IPS DF 6.9 (cell line): ENCODE measurements at places on chromosomes 2 and 18.

- H3K4me3 ChIP-seq, result no peak overlapping the region
- no peaks in the 10 kb centered on the region for H3K4me1 ChIP-seq
- H3K36me3 ChIP-seq, result no peaks in the 10 kb centered on the region
- no peak for DNase-seq
- no peaks in the 10 kb centered on the region for H3K27me3 ChIP-seq
Observed at GRCh38 chr2:217014328-217015105, 154.7 kb upstream of the TNP1 start.

DNA sequence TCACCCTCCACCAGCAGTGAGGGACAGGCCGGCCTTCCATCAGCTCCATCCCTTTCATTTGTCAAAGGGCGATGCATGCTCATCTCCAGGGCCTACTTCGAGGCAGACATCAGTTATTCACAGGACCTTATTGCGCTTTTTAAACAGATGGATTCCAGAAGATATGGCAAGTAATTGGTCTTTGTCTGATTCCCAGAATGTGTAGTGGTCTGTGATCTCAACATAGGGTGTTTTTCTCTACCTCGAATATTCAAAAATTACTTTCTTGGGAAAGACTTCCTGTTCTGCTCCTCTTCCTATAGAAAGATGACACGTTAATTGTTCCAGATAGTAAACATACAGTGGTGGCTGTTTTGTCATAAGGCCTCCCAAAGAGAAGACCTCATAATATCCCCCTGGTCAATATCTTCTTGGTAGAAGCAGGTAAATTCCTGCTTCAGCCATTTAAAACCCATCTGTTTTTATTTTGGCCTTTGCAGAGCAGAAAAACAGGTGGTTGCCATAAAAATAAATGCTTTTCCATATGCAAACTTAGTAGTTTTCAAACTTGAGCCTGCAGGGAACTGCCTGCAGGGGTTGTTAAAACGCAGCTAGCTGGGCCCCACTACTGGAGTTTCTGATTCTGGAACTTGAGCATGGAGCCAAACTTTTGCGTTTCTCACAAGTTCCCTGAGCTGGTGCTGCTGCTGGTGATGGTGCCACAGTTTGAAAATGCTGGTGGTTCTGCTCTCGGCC is 8.2 kb downstream of the SMARCAL1 start:
- no peaks in the 10 kb centered on the region for H3K4me1 ChIP-seq
- H3K27ac ChIP-seq, result no peak overlapping the region
- H3K27me3 ChIP-seq, result no peaks in the 10 kb centered on the region

GRCh38 chr2:217941339-217941738 is 61.5 kb downstream of the TNS1 start:
- no peak overlapping the region for H3K4me3 ChIP-seq
- H3K27ac ChIP-seq, result no peak overlapping the region
- no peaks in the 10 kb centered on the region for H3K36me3 ChIP-seq

DNA sequence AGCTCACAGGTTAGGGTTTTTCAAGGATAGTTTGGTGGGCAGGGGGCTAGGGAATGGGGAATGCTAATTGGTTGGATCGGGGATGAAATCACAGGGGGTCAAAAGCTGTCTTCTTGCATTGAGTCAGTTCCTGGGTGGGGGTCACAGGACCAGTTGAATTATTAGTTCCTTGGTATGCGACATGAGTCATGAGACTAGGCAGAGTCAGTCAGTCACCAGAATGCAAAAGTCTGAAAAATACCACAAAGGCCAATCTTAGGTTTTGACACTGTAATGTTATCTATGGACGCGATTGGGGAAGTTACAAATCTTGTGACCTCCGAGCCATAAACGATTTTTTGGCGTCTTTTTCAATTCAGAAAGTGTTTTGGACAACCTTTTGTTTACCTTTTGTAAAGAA is 101.2 kb downstream of the ZNF519 start:
- H3K4me3 ChIP-seq, result no peak overlapping the region
- no peaks in the 10 kb centered on the region for H3K36me3 ChIP-seq
- H3K27me3 ChIP-seq, result no peaks in the 10 kb centered on the region
- H3K27ac ChIP-seq, result no peak overlapping the region

GRCh38 chr2:42233976-42234441 is 64.9 kb downstream of the EML4 start:
- H3K36me3 ChIP-seq, result no peaks in the 10 kb centered on the region
- H3K27ac ChIP-seq, result no peak overlapping the region
- H3K4me3 ChIP-seq, result no peak overlapping the region
- no peak for DNase-seq
- no peaks in the 10 kb centered on the region for H3K27me3 ChIP-seq

GRCh38 chr2:136239079-136239685 is 121.2 kb upstream of the CXCR4 start:
- no peak overlapping the region for H3K4me3 ChIP-seq
- H3K27ac ChIP-seq, result no peak overlapping the region
- no peaks in the 10 kb centered on the region for H3K27me3 ChIP-seq
- H3K4me1 ChIP-seq, result no peaks in the 10 kb centered on the region
- no peaks in the 10 kb centered on the region for H3K36me3 ChIP-seq

DNA sequence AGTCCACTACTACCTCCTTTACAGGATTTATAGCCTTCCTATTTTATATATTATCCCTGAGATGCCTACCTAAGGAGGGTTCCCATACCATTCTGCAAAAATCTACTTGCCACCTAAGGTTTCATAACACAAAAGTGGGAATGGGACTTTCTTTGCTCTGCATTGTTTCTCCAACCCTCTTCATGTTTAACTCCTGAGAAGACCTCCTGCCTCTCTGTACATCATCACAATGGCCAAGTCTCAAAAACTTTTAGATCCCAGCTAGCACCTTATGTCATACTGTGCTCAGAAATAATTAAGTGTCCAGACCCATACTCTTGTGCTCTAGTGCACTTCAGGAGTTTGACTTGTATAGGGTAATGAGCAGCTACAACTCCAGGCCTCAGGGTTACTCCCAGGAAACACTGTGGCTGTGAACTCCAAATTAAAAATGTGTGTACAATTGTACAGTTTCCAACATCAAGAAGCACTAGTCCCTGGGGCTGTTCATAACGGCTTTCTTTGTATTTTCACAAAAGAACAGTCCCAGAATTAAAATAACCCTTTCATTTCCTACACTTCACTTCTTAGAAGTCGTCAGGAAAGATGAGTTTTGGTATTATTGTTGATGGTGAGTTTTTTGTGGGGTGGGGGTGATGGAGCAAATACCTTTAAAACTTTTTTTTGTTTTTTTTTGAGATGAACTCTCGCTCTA is 39.4 kb downstream of the METAP1D start:
- DNase-seq, result no peak
- no peak overlapping the region for H3K27ac ChIP-seq
- H3K4me3 ChIP-seq, result no peak overlapping the region
- H3K27me3 ChIP-seq, result no peaks in the 10 kb centered on the region
- H3K4me1 ChIP-seq, result no peaks in the 10 kb centered on the region
- H3K36me3 ChIP-seq, result no peaks in the 10 kb centered on the region

GRCh38 chr2:46101557-46102220 is 195.5 kb upstream of the EPAS1 start:
- H3K36me3 ChIP-seq, result no peaks in the 10 kb centered on the region
- no peaks in the 10 kb centered on the region for H3K4me1 ChIP-seq
- no peaks in the 10 kb centered on the region; the same call in 1 of the 2 replicates for H3K27me3 ChIP-seq
- H3K27ac ChIP-seq, result no peak overlapping the region
- DNase-seq, result no peak
